ENCODE measurements at places on chromosomes 4 and X. TPM values are rescaled to one million over a fixed set of nuclear protein-coding genes. Genes with fewer than 3 reads are reported as not detected.

DNA sequence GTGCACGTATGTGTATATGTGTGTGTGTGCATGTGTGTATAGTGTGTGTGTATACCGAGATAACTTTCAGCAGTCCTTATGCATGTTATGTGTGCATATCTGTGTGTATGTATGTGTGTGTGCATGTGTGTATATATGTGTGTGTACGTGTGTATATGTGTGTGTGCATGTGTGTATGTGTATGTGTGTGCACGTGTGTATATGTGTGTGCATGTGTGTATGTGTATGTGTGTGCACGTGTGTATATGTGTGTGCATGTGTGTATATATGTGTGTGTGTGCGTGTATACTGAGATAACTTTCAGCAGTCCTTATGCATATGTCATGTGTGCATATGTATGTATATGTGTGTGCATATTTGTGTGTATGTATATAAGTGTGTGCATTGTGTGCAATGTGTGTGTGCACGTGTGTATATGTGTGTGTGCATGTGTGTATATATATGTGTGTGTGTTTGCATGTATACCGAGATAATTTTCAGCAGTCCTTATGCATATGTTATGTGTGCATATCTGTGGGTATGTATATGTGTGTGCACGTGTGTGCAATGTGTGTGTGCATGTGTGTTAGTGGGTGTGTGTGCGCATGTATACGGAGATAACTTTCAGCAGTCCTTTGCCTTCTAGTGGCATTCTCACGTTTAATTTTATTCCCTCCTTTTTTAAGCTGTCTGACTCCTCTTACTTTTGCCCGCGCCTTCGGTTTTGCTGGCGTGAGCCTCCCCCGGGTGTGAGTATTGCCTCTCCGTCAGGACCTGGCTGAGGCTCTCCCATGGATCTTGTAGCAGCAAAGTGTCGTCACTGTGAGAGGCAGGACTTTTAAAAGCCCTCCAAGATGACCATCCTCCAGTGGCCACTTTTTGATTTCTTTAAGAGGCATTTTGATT lies 99.6 kb upstream of the SHOX start:
- no peak overlapping the region for H3K4me3 ChIP-seq
- H3K36me3 ChIP-seq = no peaks in the 10 kb centered on the region
- no peaks in the 10 kb centered on the region for H3K4me1 ChIP-seq
- DNase-seq = no peak
- H3K27ac ChIP-seq = no peak overlapping the region

DNA sequence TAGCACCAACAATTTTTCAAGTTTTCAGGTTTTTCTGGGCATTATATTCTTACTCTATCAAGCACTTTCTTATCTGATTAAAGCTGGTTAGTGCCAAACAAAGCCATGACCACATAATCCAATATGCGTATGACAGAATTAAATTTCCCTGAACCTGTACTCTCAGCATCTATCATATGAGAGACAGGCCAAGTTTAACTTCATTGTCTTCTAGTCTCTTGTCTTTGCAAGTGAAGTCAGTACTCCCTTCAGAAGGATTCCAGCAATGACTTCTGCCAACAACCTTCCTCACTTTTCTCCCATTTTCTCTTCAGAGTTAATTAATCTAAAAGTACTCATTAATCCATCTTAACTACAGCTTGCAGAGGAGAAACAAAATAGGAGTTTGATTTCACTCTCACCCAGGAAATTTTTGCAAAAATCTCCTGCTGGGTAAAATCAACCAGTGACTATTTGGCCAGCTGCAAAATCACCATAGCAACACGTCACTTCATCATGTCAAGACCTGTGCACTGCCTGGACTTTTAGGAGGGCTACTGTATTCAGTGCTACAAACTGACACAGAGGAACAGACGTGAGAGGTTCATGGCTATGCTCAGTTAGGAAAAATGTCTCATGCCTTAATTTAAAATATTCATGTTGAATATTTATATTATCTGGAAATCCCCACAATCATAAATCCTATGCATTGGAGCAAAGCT lies 208.4 kb downstream of the ANTXR2 start:
- H3K27ac ChIP-seq = no peak overlapping the region
- no peaks in the 10 kb centered on the region for H3K36me3 ChIP-seq
- H3K4me1 ChIP-seq = no peaks in the 10 kb centered on the region

DNA sequence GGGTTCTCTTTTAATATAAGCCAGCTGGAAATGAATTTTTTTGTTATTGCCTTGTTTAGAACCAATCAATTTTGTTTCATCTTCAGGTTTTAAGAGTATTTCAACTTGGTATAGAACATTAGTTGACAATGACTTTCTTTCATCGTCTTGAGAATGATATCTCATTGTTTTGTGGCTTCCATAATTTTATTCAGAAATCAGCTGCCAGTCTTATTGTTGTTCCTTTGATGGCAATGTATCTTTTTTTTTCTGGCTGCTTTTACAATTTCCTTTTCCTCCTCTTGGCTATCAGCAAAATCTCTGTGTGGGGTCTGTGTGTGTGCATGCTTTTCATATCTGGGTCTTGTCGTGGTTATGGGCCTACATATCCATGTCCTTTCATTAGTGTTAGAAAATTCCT lies 1536.4 kb upstream of the TENM3 start:
- no peaks in the 10 kb centered on the region for H3K27me3 ChIP-seq
- H3K27ac ChIP-seq = no peak overlapping the region
- H3K4me3 ChIP-seq = no peak overlapping the region

GRCh38 chrX:52346174-52347165 lies 22.4 kb upstream of the XAGE2 start:
- H3K4me3 ChIP-seq = no peak overlapping the region
- no peaks in the 10 kb centered on the region for H3K36me3 ChIP-seq
- no peak for DNase-seq

GRCh38 chrX:22559506-22559905 lies 286.8 kb downstream of the CBLL2 start:
- no peak overlapping the region for H3K4me3 ChIP-seq
- H3K4me1 ChIP-seq = no peaks in the 10 kb centered on the region
- H3K27me3 ChIP-seq = no peaks in the 10 kb centered on the region
- DNase-seq = no peak
- H3K36me3 ChIP-seq = no peaks in the 10 kb centered on the region
- H3K27ac ChIP-seq = no peak overlapping the region

DNA sequence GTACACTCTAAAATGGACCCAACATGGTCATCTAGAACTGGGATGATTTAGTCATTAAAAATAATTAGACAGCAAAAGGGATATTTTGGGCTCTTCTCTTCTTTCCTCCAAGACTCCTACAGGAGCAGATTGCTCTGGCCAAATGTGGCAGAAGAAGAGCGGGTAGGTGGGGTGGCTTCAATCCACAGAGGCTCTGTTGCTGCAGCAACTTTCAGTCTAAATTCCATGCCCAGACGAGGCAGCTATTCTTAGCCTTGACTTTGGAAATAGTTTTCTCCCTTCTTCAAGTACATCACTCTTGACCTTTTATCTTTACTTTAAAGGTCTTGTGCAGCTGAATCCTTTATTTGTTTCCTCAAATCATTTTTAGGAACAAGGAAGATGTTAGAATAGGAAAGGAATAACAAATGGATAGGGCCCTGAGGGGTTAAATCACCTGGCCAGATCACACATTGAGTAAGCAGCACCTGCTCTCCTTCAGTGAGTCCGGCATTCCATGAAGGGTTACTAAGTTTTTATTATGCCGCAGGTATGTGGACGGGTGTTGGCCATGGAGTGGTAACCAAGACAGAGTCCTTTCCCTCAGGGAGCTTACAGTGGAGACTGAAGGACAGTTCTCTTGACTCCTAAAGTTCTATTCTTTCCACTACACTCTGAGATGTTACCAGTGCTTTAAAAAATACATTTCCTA lies 19.3 kb upstream of the SORBS2 start:
- no peak overlapping the region for H3K27ac ChIP-seq
- DNase-seq = no peak
- no peaks in the 10 kb centered on the region for H3K36me3 ChIP-seq
- H3K27me3 ChIP-seq = no peaks in the 10 kb centered on the region

- no peak within 1 kb of the TSS for H3K27ac ChIP-seq
- H3K4me3 ChIP-seq = no peak within 1 kb of the TSS
- H3K36me3 ChIP-seq = no peaks in the 10 kb centered on the region
- H3K27me3 ChIP-seq = no peaks in the 10 kb centered on the region
Measured at GRCh38 chrX:111411983-111412382, at the start of gene DCX. DCX (minus strand) TSS chrX:111412192; CDS start chrX:111410398, 1,794 bp downstream.

DNA sequence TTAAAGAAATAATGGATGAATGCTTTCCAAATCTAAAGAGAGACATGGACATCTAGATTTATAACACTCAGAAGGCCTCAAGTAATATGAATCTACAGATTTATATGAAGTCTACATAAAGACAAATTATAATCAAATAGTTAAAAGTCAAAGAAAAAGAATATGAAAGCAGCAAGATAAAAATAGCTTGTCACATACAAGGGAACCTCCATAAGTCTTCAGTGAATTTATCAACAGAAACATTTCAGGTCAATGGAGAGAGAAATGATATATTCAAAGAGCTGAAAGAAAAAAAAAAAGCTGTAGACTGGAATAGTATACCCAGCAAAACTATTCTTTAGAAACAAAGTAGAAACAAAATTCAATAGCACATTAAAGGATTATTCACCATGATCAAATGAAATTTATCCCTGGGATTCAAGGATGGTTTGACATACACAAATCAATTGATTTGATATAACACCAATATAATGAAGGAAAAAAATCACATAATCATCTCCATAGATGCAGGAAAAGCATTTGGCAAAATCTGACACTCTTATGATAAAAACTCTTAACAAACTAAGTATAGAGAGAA lies 346.6 kb upstream of the PABPC4L start:
- no peak overlapping the region for H3K27ac ChIP-seq
- H3K27me3 ChIP-seq = no peaks in the 10 kb centered on the region
- H3K4me3 ChIP-seq = no peak overlapping the region

DNA sequence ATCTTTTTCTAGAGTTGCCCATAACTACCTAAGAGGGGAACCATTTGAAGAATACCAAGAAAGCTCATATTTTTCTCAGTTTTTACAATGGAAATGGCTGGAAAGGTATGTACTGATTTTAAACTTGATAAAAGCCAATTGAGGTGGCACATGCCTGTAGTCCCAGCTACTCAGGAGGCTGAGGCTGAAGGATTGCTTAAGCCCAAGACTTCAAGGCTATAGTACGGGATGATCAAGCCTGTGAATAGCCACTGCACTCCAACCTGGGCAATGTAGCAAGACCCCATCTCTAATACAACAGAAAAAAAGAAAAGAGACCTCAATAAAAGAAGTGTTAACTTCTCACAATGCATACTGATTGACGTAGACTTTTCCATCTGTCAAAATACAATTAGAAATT lies 44.4 kb downstream of the GRK4 start:
- no peaks in the 10 kb centered on the region for H3K27me3 ChIP-seq
- no peaks in the 10 kb centered on the region for H3K36me3 ChIP-seq
- H3K27ac ChIP-seq = no peak overlapping the region
- peaks cover 5% of the 10 kb centered on the region for H3K4me1 ChIP-seq
- DNase-seq = no peak
- no peak overlapping the region for H3K4me3 ChIP-seq

DNA sequence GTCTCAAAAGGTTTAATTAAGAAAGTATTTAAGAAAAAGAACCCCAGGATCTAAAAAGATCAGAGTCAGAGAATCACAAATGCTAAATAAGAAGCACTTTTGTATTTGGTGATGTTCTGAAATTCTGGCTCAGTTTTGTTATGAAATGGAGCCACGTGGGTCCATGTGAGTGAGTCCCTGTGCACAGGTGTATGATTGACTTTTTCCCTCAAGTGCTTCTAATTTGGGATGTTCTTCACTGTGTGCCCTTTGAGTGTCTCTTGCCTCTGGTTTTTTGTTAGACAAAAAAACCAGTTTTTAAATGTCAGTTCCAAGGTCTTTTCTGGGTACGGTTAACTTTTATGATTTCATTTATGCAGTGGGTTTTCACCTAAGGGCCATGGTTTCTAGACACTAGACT lies 44.4 kb downstream of the REPS2 start:
- H3K27me3 ChIP-seq = no peaks in the 10 kb centered on the region
- H3K4me3 ChIP-seq = no peak overlapping the region
- H3K4me1 ChIP-seq = no peaks in the 10 kb centered on the region
- H3K27ac ChIP-seq = no peak overlapping the region

DNA sequence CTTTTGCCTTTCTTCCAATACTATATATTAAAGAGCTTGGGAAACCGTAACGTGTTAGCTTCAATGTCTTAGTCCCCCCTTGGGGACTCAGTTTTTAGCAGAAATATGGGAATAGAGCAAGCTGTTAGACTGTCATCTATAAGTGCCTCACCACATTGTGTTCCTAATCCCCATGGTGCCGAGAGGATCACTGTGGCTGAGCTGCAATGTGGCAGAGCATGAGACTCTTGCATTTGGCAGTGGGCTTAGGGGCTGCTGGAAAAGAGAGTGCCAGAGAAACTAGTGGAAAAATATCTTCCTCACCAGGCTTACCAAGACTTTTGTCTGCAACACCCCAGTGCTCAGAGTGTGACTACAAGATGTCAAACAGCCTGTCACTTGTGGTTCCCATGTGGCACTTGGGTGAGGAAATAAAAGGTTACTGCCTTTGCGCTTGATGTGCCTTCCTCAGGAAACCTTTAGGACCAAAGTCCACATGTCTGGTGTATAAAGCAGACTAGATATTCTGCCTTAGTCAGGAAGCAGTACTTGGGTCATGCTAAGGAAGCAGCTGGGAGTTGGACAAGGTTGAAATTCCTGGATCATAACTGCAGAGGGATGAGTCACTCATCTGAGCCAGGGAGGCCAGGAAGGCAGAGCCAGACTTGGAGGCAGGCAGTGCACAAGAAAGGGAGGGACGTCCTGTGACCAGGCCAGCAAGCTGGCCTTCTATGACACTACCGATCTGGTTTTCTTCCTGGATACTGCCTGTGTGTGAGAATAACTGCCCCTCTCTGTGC lies 9.7 kb upstream of the MAGEA4 start:
- H3K27ac ChIP-seq = no peak overlapping the region
- no peaks in the 10 kb centered on the region for H3K36me3 ChIP-seq
- no peaks in the 10 kb centered on the region for H3K4me1 ChIP-seq

- H3K36me3 ChIP-seq = no peaks in the 10 kb centered on the region
- no peak overlapping the region for H3K27ac ChIP-seq
- no peaks in the 10 kb centered on the region for H3K4me1 ChIP-seq
- no peak for DNase-seq
- no peak overlapping the region for H3K4me3 ChIP-seq
Measured at GRCh38 chrX:41708486-41708885, 15.5 kb upstream of the GPR82 start.

The ARHGAP6 gene
- total RNA-seq = 33.6 TPM

The FRG2 gene
- total RNA-seq = not detected
